Stimulated activated CD4-positive, alpha-beta T cell treated with anti-CD3 and anti-CD28 coated beads, Interleukin-4, amount 100 ng/mL, for 1 hour (primary cell): ENCODE measurements at places on chromosomes 1 and 21.
A peak's percentile ranks its signal among the peaks of the same experiment; 100 is the strongest.

DNA sequence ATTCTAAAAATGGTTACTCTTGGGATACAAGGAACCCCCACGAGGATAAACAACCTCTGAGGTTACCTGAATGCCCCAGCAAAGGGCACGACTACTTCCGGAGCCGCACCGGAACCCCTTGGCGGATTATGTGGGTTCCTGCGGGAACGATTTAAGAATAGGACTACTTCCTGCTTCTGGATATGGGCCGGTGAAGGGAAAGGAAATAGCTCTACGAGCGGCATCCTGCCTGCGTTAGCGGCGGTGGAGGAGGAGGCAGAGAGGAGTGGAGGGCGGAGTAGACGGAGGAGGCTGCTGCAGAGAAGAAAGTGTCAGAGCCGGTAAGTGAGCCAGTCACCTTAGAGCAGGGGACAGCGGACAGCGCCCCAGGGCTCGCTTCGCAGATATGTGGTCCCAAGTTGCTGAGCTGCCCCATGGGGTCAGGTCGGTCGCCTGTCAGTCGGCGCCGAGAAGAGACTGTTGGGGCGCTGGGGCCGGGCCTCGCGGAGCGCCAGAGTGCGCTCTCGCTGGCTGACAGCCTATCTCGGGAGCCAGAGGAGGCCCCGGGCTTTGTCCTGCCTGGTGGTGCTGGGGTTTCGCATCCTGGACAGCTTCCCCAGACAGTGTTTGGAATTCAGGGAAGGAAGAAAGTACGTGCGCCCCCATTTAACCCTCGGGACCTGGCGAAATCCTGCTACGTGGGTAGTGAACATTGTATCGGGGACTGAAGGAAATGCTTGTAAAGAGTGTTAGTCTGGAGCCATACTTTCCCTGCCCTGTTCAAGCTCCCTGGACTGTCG, at the start of gene KLHL20:
KLHL20 (plus strand) TSS at position 223 of the 779 bp plus-strand sequence. CDS start 1,063 bp downstream, outside the sequence.
- peak; percentile 73 for DNase-seq

DNA sequence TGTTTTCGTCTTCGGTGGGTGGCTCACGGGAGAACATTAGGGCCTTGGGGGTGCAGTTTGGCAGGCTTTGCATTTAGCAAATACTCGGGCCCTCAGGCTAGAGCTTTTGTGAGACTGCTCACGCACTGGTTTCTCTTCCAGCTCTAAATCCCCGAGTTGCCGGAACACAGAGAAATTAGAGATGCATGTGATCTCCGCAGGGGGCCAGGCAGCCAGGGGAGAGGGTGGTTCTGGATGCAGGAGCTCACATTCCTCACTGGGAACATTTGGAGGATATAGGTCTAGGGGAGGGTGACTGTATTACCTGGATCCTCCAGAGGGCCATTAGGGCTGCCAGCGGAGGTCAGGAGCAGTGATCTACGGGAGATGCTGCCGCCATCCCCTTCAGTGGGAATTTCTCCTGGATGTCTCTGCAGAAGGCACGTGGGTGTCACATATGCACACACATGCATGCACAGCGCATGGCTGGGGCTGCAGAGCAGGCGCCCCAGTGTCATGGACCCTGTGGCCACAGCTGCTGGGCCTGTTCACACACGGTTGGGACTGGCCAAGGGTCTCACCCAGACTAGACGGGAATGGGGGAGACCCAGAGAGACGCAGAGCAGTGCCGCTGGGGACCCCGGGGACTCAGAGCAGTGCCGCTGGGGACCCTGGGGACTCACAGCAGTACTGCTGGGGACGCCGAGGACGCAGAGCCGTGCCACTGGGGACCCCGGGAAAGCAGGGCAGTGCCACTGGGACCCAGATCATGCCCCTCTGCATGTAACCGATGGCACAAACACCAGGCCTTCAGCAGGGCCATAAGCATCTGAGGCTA, 258.7 kb downstream of the CAMTA1 start:
- DNase-seq: no peak

GRCh38 chr1:202397256-202397655, 48.8 kb downstream of the PPP1R12B start:
- DNase-seq: no peak

GRCh38 chr21:18877917-18878316, 474.3 kb upstream of the TMPRSS15 start:
- DNase-seq: no peak

DNA sequence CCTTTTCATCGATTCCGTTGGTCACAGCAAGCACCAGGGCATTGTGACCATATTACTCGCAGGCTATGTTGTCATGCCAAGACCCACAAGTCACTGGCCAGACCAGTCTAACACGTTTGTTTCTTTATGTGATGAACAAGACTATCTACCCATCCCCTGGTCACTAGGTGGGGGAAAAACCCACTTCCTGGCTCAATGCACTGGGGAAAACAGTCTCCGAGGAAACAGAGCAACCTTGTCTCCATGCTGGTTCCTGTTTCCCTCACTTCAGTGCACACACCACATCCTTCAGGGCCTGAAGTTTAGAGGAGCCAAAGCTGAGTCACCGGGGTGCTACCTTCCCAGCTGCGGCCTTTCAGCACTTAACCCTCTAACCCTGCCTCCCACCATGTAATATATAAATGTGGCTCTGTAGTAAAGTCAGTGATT, 20.9 kb downstream of the ERICH3 start:
- no peak for DNase-seq

- DNase-seq: no peak
Measured at GRCh38 chr1:27122652-27123051, 32.3 kb downstream of the SLC9A1 start.

DNA sequence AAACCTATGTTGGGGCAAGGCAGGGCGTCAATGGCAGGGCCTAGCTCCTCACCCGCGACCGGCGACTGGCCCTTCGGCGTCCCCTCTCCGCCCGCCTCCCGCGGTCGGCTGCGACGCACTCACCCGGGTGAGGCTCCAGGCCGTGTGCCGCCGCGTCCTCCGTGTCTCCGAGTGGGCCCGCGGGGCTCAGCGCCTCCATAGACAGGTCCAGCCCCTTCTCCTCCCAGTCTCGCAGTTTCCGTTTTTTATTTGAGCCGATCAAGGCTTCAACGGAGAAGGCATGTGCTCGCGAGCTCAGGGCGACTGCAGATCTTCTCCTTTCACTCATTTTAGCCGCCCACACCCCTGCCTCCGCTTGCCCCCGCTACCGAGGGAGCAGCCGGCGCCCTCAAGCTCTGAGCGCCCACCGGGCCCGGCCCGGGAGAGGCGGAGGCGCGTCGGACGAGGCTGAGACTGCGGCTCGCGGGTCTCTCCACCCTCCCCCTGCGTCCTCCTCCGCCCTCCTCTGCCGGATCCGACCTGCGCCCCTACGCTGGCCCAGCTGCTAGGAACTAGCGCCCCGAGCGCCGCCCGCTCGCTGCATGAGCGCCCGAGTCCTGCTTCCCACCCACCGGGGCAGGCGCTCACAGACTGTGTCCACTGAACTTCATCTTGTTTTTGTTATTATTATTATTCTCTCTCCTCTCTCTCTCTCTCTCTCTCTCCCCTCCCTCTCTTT, 516 bp downstream of the TBX15 start:
- DNase-seq: no peak

- no peak for DNase-seq
Measured at GRCh38 chr1:184773762-184774320, 19.2 kb upstream of the EDEM3 start.

DNA sequence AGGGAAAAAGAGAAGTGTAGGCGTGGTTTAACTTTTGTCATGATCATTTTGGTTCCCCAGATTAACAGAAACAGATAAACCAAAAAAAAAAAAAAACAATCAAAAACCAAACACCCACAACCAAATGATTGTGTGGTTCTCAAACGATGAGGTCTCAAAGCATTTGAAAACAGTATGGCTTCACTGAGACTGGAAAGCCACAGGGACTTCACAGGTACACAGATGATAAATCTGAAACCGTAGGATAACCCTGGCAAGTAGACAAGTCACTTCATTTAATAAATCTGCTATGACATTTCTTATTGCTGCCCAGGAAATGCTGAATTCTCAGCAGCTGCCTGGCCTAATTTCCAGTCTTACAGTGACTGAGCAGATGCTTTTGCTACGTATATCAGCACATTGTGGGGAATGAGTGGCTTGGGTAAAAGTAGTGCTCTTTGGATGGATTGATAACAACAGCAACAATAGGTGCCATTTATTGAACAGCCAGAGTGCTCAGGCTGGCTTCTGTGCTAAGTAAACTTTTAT, 6.1 kb downstream of the ST6GALNAC3 start:
- no peak for DNase-seq
